ENCODE measurements at places on chromosomes 6 and 20.

GRCh38 chr20:11355345-11355744 is 562.3 kb upstream of the BTBD3 start:
- no peak for DNase-seq

GRCh38 chr6:137811121-137811915 is 55.7 kb upstream of the TNFAIP3 start:
- peak; percentile 71 for DNase-seq

- no peak for DNase-seq
Observed at GRCh38 chr6:43459535-43459934, 4.2 kb upstream of the DLK2 start.

GRCh38 chr6:31142361-31142761 is 3.5 kb upstream of the PSORS1C2 start:
- no peak for DNase-seq

GRCh38 chr20:37328149-37328945 is 17.6 kb upstream of the SRC start:
- no peak for DNase-seq

Data from natural killer cell (primary cell).